Prostate gland (tissue), 2 donors: ENCODE measurements at places on chromosomes 1 and 21. TPM values are rescaled to one million over a fixed set of nuclear protein-coding genes. Genes with fewer than 3 reads are reported as not detected.

Gene PER3
- 12.0 TPM for total RNA-seq

Gene SH2D5
- not detected for total RNA-seq

Gene FRRS1
- 9.5 TPM for total RNA-seq

Gene OR4F29
- not detected for total RNA-seq

Gene E2F2
- 1.0 TPM for total RNA-seq

Gene KIF26B
- total RNA-seq, result 3.8 TPM

Gene TSSK3
- not detected for total RNA-seq

Gene PLA2G2C
- 0.23 TPM for total RNA-seq

Gene GPR61
- not detected for total RNA-seq

Gene GPA33
- total RNA-seq, result not detected
